Dermis microvascular lymphatic vessel endothelial cell (primary cell): ENCODE measurements at places on chromosomes 11 and 22. TPM values are rescaled to one million over a fixed set of nuclear protein-coding genes. Genes with fewer than 3 reads are reported as not detected.
A peak's percentile ranks its signal among the peaks of the same experiment; 100 is the strongest.

DNA sequence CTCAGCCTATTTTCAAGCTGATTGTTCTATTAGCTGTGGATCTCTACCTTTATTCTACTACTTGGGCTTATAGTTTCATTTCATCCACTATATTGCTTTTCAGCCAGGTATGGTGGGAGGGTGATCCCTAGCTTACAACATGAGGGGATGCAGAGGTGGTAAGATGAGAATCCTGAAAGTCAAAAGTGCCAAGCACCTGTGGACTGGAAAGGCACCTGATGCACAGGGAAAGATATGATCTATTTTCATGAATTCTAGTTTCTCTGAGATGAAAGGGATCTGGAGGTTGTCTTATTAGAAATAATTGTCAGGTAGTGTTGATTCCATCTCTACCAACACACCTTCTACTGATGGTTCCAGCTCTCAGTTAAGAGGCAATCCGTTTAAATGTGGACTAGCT is 21.6 kb upstream of the IL18BP start:
- DNase-seq: no peak

The OLFML1 gene
- total RNA-seq: 0.25 TPM in 1 of 2 replicates, not detected in the other

DNA sequence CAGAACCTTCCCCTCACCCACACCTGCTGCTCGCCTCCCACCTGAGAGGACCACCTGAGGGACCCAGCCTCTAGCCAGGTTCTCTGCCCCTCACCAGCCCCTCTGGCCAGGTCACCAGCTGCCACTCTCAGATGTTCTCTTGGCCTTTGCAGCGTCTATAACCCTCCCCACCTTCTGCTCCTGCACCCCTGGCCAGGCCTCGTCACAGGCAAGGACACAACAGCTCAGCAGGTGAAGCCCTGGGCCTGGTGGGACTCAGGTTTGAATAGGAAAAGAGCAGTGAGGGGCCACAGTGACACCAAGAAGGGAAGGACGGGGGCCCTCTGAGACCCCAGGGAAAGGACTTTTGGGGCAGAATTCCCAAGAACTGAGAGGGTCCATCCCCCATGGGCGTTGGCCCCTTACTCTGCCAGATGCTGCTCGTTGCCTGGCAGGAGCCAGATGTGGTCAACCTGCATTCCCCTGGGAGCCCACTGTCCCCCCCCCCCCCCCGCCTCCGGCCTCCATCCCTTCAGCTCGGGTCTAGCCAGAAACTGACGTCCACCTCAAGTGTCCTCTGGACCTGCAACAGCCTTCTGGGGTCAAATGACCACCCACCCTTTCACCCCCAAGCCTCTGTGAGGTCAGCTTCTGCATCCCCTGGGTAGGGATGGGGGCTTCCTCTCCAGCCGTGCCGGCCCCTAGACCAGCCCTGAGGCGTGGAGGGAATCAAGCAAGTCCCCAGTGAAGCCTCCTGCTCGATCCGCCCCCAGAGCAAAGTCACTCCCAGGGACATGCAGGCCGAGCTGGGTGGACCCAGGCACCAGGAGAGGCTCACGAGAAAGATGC is 28.7 kb downstream of the SBF1 start:
- no peak for DNase-seq

DNA sequence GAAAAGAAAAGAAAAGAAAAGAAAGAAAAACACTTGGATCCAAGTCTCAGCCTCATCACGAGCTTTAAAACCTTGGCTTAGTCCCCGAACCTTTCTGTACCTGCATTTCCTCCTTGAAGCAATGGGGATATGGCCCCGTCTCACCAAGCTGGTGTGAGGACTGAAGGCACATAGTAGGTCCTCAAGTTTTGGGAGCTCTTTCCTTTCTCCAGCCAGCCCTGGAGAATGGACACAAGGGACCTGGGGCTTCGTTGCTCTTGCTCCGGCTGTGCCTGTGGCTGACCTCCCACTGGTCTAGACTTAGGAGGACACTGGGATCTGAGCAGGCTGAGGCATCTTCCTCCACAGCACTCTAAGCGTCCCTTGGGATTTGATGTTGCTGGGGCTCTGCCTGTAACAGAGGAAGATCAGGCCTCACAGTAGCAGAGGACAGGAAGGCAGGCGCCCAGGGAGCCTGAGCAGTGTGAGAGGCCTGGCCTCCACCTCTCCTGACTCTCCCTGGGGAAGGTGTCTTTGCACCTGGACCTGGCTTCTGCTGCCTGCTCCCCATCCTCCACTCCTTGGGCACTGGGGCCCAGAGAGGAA is 32.8 kb downstream of the KCNC1 start:
- DNase-seq: no peak

The OR51A7 gene
- total RNA-seq: not detected in 2 replicates

The CARNS1 gene
- total RNA-seq: 0.13 and 0.26 TPM in 2 replicates

GRCh38 chr11:107151579-107151978 is 133.3 kb upstream of the GUCY1A2 start:
- DNase-seq: no peak

- peak; percentile 21 for DNase-seq
These were observed 58.9 kb downstream of the LINC01488 start for GRCh38 chr11:69540118-69541000.

GRCh38 chr11:121503051-121503450 is 50.3 kb upstream of the SORL1-AS1 start:
- no peak for DNase-seq

DNA sequence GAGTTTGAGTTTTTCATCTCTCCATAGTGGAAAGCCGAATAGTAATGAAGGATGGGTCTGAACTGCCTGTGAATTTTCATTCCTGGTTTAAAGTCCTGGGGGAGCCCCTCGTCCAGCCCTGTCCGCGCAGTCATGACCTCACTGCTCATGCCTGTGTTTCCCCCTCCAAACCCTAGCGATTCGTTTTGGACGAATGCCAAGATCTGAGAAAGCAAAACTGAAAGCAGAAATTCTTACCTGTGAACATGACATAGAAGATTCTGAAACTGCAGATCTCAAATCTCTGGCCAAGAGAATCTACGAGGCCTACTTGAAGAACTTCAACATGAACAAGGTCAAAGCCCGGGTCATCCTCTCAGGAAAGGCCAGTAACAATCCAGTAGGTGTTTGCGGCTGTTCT is 30.5 kb downstream of the CDPF1 start:
- DNase-seq: no peak

DNA sequence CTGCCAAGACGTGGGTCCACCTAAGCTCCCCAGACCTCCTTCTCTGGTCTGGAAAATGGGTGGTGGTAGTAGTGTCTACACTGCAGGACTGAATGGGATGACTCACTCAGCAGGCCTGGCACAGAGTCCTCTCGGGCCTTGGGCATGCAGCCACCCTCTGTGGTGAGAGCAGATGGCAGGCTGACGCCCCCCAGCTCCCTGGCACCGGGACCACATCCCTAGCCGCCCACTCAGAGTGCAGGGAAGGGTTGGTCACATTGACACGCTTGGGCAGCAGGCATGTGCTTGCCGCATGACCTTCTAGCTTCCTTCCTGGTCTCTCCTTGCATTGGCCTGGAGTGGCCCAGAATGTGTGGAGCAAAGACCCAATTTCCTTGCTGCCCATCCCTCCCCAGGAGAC is 30.7 kb upstream of the PRODH start:
- DNase-seq: no peak

DNA sequence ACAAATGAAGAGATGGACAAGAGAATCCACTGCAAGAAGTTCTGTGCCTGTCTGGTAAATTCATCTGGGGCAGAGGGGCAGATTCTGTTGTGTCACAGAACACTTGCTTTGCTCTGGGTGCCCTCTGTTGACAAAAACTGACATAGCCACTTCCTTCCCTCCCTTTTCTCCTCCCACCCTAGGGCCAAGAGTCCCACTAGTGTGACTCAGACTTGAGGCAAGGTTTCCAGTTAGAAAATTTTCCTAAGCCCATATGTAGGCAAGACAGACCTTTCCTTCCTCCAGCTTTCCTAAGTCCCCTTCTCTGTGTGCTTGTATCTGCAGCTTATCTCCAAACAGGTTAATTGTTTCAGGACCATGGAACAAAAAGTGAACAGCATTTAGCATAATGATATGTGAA is 106.8 kb downstream of the RBFOX2 start:
- peak; percentile 43 for DNase-seq

- DNase-seq: no peak
These were observed 14.5 kb upstream of the PEX26 start for GRCh38 chr22:18063306-18063705.

DNA sequence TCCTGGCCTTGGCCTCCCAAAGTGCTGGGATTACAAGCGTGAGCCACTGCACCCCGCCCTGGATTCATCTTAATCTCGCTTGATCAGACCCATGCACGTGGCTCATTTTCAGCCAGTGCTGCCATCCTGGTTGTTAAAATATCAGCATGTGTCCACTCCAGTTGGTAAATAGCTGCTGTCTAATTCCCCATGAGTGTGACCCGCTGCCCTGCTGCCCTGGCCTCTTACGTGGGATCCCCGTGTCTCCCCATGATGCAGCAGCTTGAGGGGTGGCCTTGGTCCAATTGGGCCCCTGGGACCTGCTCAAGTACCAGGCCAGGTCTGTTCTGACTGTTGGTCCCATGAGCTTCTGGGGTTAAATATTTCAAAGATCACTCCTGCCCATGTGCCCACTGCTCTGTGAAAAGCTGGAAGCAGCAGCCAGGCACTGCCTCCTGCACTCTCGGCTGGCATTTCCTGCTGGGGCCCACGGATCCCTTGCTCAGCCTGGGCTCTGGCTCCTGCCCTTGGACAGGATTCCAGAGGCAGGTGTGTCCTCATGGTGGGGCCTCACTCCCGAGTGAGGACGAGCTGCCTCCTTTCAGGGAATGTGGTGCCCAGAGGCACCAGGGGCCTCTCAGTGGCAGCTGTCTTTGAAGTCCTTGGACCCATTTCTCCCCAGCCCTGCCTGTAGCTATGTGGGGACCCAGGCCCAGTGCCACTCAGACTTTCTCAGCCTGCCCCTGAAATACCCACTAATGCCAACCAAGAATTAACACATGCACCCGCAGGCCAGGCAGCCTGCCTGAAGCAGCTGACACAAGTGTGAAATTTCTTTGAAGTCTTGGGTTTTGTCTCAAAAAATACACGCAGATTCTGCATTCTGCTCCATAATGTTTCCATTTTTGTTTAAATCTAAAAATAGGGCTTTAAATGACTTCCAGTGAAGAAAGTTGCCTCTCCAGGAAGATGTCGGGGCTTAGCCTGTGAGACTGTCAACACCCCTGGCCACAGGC is 38.1 kb upstream of the PRDM11 start:
- no peak for DNase-seq

DNA sequence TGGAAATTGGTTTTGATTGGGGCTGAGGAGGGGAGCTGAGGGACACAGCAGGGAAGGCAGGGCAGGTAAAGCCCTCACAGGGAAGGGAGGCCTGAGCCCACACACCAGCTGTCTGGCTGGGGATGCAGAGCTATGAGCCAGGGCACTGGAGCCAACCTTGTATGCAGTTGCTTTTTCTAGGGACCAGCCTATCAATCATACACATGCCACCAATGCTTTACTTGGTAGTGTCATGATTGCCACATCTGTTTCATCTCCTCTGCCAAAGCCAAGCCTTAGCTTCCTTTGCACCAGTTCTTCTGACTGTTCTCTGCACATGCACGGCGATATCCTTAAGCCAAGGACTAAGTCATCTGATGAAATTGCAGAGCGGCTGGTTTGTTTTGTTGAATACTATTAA is 207.1 kb upstream of the PLET1 start:
- no peak for DNase-seq

DNA sequence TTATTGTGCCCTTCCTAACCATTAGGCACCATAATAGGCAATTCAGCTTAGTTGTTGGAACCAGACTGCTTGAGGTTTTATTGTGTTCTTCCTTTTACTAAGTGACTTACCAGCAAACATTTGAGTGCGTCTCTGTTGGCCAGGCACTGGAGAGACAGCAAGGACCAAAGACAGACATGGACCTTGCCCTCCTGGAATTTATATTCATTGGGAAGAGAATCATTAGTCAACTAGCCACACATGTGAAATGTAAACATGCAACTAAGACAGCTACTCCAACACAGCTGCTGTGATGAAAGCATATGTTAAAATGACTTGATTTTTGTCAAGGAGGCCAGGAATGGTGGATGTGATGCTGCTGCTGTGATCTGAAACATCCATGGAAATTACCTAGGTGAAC is 106.4 kb downstream of the TRAF6 start:
- DNase-seq: no peak

DNA sequence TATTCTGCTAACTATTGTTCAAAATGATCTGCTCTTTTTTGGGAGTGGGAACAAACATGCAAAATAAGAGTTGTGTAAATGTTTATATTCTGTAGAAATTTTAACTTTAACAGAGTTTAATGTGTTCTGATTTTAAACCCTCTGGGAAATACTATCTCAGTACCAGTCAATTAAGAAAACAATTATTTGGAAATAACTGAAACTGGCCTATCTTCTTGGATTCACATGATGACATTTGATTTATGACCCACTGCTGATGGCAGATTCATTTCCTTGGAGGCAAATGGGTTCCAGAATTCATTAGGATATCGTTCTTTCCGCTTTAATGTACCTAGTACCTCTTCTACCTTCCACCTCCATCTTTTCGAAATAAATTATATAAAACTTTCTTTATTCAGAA is 5.5 kb downstream of the SIK2 start:
- DNase-seq: no peak
